ENCODE measurements at places on chromosomes 5 and 9. TPM values are rescaled to one million over a fixed set of nuclear protein-coding genes. Genes with fewer than 3 reads are reported as not detected.

Gene FAM221B
- not detected for total RNA-seq

Gene LCP2
- not detected for total RNA-seq

Gene SLC35A4
- 19.2 TPM for total RNA-seq

Gene IDNK
- total RNA-seq, result 1.7 TPM

Gene C6
- total RNA-seq, result under 0.01 TPM

Gene OR1L6
- not detected for total RNA-seq

Gene OR1Q1
- not detected for total RNA-seq

Gene ZFP37
- 4.4 TPM for total RNA-seq

Measured in IMR-90 (cell line).